ENCODE measurements at places on chromosomes 16 and 17. TPM values are rescaled to one million over a fixed set of nuclear protein-coding genes. Genes with fewer than 3 reads are reported as not detected.

PIRT gene
- polyA plus RNA-seq = not detected

CDK3 gene
- 3.7 TPM for polyA plus RNA-seq

KRT17 gene
- polyA plus RNA-seq = 34.7 TPM

MARF1 gene
- polyA plus RNA-seq = 25.2 TPM

ASIC2 gene
- 0.04 TPM for polyA plus RNA-seq

KRTAP9-2 gene
- polyA plus RNA-seq = not detected

CLEC10A gene
- not detected for polyA plus RNA-seq

ADAD2 gene
- not detected for polyA plus RNA-seq

KRT32 gene
- polyA plus RNA-seq = 0.38 TPM

RPL26 gene
- polyA plus RNA-seq = 3,734 TPM

GLIS2 gene
- 4.8 TPM for polyA plus RNA-seq

EXOC3L1 gene
- polyA plus RNA-seq = not detected

SCN4A gene
- polyA plus RNA-seq = 0.06 TPM

MYH3 gene
- 1.3 TPM for polyA plus RNA-seq

SOST gene
- not detected for polyA plus RNA-seq

- no peak for DNase-seq
Observed at GRCh38 chr16:86431540-86431939, 78.8 kb upstream of the FOXF1 start.

- DNase-seq = no peak
Observed at GRCh38 chr17:9334536-9335446, 240.8 kb downstream of the STX8 start.

DNA sequence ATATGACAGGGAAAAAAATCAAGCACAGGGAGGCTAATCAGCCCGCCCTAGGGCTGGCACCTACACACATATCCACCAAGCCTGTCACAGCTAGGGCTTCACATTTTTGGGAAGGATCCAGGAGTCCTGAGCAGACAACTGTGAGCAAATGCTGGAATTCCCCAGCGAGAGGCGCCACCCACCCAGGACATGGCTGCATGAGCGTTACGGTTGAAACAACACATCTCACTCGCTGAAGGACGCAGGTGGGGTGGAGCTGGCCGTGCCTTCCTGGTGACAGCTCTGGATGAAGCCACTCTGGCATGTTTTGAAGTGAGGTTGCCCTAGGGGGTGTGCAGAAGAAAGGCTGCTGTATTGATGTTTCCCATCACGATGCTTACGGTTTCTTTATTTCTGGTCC lies 315.1 kb upstream of the EEF2KMT start:
- DNase-seq = no peak

DNA sequence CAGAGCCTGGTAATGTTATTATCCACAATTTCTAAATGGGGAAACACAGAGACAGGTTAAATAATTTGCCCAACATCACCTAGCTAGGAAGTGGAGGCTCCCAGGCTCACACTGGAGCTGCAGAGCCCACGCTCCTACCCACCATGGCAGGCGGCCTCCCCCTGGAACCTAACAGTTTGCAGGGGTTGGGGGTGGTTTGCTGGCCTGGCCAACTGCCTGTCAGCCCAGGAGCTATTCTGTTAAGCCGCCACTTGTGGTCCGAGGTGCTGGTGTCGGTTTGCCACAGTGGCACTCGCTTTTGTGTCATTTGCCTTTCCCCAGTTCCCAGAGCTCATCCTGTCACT lies 3.6 kb downstream of the PRCD start:
- no peak for DNase-seq

GRCh38 chr16:74199842-74200124 lies 96.8 kb upstream of the PSMD7 start:
- no peak for DNase-seq

- peak; percentile 41 for DNase-seq
Observed at GRCh38 chr17:46733837-46734475, 84.5 kb downstream of the WNT3 start.

GRCh38 chr17:14454746-14455145 lies 153.9 kb downstream of the HS3ST3B1 start:
- DNase-seq = no peak

DNA sequence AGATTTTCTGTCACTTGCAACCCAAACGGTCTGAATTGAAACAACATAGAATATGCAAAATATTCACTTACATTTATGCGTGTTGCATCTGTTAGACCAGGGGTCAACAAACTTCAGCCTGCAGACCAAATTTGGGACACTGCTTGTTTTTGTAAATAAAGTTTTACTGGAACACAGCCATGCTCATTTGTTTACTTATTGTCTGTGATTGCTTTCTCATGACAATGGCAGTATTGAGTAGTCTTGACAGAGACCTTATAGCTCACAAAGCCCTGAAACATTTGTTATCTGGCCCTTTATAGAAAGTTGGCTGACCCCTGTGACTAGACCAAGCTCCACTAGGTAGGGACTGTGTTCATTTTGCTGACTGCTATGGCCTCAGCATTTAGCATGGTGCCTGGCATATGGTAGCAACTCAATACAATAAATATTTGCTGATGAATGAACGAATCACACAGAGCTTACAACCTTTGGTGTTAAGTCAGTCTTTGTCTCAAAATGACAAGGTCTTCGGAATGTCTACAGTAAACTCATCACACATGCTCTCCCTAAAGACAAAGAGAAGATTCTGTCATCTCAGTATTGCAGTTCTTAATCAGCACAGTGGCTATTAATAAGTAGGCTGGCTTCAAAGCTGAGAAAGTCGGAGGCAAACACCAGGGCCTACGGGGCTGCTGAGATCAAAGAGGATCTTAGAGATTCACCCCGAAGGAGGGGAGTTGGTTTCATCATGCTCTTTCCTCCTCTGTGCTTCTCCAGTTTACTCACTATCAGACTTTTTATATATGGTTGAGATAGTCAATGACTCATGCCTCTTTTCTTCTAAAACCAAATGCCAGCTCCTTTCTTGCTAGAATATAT lies 95.2 kb upstream of the AXIN2 start:
- DNase-seq = no peak

DNA sequence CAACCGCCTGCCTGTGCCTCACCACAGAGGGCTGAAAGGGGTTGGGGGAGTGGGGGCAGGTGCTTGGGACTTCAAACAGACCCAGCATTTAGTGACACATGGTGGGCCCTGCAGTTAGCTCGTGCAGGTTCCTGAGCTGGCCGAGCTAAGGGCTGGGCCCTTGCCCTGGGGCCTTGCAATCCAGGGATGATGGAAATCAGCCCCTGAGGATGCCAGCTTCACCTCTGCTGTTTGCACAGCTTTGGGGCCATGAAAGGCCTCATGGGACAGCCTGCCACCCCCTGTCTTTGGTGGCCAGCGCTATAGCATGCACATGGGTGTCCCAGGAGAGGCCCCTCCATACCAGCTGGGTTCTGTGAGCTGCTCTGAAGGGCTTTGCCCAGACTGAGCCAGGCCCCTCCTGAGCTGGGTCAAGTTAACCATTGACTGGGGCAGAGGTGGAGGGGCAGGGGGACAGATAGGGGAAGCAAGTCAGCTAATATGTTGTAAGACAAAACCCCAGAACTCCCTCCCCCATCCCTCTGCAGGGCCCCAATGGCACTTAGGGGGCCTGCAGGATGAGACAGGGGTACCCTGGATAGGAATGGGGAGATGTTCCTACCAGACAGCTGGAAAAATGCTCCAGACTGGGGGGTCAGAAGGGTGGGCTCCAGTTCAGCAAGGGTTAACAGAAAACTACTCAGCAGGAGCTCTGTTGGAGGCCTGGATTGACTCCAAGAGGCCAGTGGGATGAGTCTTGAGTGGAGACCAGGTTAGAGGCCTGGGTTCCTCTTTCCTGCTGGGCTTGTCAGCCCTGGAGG lies 692 bp downstream of the PRR15L start:
- no peak for DNase-seq

- no peak for DNase-seq
Observed at GRCh38 chr17:47742319-47743181, 9.5 kb downstream of the TBX21 start.

DNA sequence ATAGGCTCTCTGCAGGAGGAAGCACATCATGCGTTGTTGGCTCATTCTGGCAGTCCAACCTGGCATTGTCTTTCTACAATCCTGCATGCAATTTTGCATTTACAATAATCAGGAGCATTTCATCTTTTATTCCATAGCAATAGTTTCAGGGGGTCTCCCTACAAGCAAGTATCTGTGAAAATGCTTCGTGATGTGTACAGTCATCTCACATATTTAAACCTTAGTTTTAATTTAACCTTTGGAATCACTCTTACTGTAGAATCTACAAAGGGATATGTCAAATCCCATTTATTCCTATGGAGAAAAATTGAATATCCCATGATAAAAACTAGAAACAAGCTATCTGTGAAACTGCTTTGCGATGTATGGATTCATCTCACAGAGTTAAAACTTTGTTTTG lies 112.0 kb upstream of the WSB1 start:
- no peak for DNase-seq

- no peak for DNase-seq
Observed at GRCh38 chr17:39623356-39623950, 3.3 kb upstream of the PPP1R1B start.

- no peak for DNase-seq
Observed at GRCh38 chr17:71759422-71760060, 361.3 kb upstream of the SOX9 start.

DNA sequence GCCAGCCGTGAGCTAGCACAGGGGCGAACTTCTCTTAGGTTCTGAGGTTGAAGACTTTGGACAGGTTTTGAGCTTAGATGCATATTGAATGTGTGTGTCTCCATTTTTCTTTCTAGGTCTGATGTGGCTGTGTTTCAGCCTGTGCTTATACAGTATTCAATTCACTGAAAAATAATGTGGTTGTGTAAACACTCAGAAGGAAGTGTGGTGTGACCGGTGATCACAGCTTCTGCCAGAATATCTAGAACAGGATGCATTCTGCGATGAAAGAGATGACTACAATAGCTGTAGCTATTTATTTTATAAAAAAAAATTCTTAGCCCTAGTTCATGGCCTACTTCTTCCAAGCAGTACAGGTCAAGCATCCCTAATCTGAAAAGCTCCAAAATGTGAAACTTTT lies 64.4 kb downstream of the MAP2K6 start:
- DNase-seq = no peak

GRCh38 chr16:71293919-71294318 lies 4.7 kb upstream of the CMTR2 start:
- DNase-seq = no peak

DNA sequence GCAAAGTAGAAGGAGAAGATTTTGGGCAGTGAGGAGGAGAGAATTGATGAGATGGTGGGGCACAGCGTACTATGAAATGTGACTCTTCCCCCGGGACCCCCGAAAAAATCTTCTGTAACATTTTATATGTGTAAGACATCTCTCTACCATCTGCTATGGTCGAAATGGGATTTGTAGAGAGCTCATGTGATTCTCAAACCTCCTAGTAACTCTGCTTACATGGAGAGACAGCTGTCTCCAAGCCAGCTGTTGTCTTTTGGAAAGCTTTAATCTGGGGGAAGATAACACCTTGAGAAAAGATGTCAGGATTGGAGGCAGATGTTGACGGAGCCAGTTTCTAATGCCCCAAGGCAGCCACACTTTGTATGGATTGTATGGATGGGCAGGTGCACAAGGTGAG lies 94.1 kb downstream of the PRKCB start:
- no peak for DNase-seq

DNA sequence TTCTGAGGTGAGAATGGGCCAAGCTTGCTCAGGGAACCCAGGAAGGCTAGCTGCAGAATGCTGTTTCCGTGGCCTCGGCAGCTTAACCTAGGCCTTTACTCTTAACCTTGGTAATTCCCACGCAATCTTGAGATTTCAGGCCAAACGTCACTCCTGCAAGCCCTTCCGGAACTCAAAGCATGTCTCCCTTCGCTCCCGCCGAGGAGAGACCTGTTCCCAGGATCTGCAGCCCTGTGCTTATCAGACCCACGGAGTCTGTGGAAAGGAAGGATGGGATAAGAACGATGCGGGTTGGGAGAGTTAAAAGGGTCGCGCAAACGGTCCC lies 524 bp upstream of the ZFP3 start:
- DNase-seq = no peak

DNA sequence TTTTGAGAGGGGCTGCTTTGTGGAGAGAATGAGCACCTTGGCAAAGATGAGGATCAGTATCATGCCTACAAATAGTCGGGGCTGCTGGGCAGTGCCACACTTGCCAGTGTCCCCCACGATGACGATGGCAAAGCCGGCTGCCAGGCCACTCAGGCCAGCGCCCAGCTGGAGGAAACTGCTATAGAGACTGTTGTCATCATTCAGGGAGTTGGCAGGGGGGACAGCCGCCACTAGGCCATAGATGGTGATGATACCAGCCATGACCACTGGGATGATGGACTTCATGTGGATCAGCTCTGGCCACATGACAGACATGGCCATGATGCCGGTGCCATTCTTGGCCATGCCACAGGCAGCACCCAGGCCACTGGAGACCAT lies 23.8 kb downstream of the MINK1 start:
- no peak for DNase-seq

DNA sequence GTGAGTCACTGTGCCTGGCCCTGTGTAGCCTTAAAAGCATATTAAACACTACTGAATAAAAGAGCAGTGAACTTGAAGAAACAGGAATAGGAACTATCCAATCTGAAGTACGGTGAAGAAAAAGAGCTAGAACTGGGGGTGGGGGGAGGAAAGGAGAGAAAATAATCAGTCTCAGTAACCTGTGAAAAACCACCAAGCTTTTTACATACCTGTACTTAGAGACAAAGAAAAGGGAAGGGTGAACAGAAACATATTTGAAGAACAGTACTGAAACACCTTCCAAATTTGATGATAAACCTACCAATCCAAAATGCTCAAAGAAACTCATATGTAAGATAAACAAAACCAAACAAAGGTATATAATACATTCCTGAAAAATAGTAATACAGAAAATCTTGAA lies 77.5 kb downstream of the USP32 start:
- no peak for DNase-seq

- DNase-seq = no peak
Observed at GRCh38 chr17:32323046-32323445, 18.9 kb downstream of the C17orf75 start.

- no peak for DNase-seq
Observed at GRCh38 chr16:27225536-27226360, 22.4 kb downstream of the KDM8 start.

DNA sequence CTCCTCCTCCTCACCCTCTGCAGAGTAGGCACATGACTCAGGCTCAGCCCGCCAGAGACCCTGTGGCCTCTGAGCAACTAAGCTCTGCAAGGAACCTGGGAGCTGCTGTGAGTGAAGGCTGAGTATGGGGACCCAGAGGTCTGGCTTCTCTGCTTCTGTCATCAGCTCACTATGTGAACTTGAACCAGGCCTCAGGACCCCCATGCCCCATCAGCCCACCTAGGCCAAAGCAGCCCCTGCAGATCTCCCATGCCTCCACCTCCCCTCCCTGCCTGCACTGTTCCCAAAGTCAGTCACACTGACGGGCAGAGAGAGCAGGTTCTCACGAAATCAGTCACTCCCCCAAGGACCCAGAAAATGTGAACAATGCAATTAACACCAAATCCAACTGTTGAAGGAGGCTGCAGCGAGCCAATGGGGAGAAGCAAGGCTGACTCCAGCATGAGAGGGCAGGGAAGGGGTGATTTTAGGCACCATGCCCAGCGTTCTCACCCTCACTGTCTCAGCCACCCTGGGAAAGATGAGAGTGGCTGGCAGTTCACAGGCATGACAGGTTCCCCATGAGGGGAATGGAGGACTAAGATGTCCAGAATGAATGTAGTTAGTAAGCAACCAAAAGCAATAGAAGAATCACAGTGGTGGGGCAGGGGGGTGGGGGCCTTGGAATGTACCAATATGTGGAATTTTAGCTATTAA lies 60.6 kb downstream of the BEAN1 start:
- DNase-seq = no peak
